ENCODE measurements at places on chromosomes 12 and 14. TPM values are rescaled to one million over a fixed set of nuclear protein-coding genes. Genes with fewer than 3 reads are reported as not detected.

The SAMD15 gene
- total RNA-seq = 0.33 TPM

The C3AR1 gene
- total RNA-seq = 0.11 TPM

The SGPP1 gene
- total RNA-seq = 11.4 TPM

The OTUB2 gene
- 0.60 TPM for total RNA-seq

The OR4E2 gene
- total RNA-seq = not detected

The GIT2 gene
- total RNA-seq = 34.6 TPM
